ENCODE measurements at places on chromosomes 1 and 21.

- no peak for DNase-seq
These were observed 1.2 kb downstream of the TRIM11 start for GRCh38 chr1:228405200-228405978.

GRCh38 chr1:192801451-192801850 lies 7.4 kb upstream of the RGS2 start:
- DNase-seq: no peak

- DNase-seq: no peak
These were observed 25.9 kb downstream of the KIRREL1 start for GRCh38 chr1:158019171-158019868.

- DNase-seq: peak; percentile 10
These were observed 323.3 kb downstream of the RPS6KC1 start for GRCh38 chr1:213374369-213374768.
